Hepatocyte (in vitro differentiated cells): ENCODE measurements at places on chromosomes 4 and X. TPM values are rescaled to one million over a fixed set of nuclear protein-coding genes. Genes with fewer than 3 reads are reported as not detected.
A peak's percentile ranks its signal among the peaks of the same experiment; 100 is the strongest.

PPP1R2C gene
- not detected in 2 replicates for polyA plus RNA-seq

- no peaks in the 10 kb centered on the region for H3K27me3 ChIP-seq
- H3K36me3 ChIP-seq, result no peaks in the 10 kb centered on the region
- H3K4me3 ChIP-seq, result no peak overlapping the region
- H3K4me1 ChIP-seq, result peaks cover 5% of the 10 kb centered on the region
- peak overlapping the region; percentile 80 for H3K27ac ChIP-seq
- peak; percentile 23 for DNase-seq
Measured at GRCh38 chrX:44227991-44228390, 115.5 kb downstream of the EFHC2 start.

DNA sequence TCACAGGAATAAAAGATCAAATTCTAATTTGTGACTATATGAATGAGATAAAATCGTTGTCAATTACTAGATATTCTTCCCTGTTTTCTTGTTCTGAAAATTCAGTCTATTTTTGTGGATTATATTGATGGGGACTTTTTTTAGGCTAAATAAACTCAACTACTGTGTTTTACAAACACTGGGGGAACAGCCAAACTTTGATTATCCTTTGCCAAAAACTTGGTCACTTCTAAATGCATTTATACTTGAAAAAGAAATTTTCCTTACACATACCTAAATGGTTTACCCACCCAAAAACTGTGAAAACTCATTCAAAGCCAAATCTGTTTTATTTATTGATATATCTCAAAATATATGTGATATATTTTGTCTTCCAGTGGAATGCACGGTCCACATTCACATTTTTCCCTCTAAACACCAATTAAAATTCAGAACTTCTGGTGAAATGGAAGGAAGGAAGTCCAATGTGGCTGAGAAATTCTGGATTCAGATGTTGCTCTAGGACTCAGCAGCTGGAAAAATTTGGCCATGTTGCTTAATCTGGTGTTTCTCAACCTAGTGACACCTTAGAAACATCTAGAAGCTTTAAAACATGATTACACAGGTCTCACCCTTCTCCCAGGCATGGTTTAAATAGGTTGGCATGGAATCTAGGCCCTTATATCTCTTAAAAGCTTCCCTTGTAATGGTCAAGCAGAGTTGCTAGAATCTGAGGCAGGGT, 28.6 kb upstream of the ARHGAP24 start:
- peaks cover 8% of the 10 kb centered on the region for H3K4me1 ChIP-seq
- no peaks in the 10 kb centered on the region for H3K36me3 ChIP-seq
- H3K27ac ChIP-seq, result no peak overlapping the region
- no peak overlapping the region for H3K4me3 ChIP-seq
- no peaks in the 10 kb centered on the region for H3K27me3 ChIP-seq
- DNase-seq, result no peak

TACR3 gene
- polyA plus RNA-seq, result not detected in 2 replicates

DNA sequence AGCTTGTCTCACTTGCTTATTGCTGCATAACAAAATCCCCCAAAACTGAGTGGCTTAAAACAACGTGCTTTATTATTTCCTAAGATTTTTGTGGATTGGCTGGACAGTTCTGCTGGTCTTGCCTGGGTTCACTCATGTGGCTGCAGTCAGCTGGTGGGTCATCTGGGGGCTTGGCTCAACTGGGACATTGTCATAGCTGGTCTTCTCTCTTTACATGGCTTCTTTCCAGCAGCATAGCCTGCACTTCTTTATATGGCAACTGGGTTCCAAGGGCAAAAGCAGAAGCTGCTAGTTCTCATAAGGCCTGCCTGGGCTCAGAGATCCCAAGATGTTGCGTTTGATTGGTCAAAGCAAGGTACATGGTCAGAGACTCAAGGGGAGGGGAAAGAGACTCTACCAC, 33.7 kb upstream of the STAG2 start:
- H3K27me3 ChIP-seq, result no peaks in the 10 kb centered on the region
- no peaks in the 10 kb centered on the region for H3K4me1 ChIP-seq
- no peak for DNase-seq
- H3K36me3 ChIP-seq, result no peaks in the 10 kb centered on the region

GRCh38 chrX:149036086-149036485, 469.0 kb downstream of the IDS start:
- DNase-seq, result no peak
- no peaks in the 10 kb centered on the region for H3K36me3 ChIP-seq
- no peak overlapping the region for H3K4me3 ChIP-seq
- no peaks in the 10 kb centered on the region for H3K27me3 ChIP-seq
- H3K27ac ChIP-seq, result no peak overlapping the region

DNA sequence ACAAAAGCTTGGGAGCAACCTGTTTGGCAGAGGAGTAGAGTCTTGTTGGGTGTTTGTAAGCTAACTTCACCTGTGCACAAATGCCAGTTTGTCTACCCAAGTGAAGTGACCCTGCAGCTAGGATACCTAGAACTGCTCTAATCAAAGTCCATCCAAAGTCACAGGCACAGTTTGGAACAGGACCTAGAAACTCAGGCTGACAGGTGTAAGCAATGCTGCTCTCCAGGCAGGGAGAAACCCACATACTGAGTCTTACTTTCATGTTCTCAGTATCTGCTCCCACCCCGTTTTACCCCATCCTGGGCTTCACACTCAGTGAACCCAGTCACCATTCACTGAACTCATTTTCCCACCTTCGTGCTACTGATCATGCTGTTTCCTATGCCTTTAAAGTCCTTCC, 40.3 kb downstream of the MAML3 start:
- no peak overlapping the region for H3K27ac ChIP-seq
- no peak for DNase-seq
- peaks cover 18% of the 10 kb centered on the region for H3K4me1 ChIP-seq
- no peaks in the 10 kb centered on the region for H3K36me3 ChIP-seq
- H3K4me3 ChIP-seq, result no peak overlapping the region

DNA sequence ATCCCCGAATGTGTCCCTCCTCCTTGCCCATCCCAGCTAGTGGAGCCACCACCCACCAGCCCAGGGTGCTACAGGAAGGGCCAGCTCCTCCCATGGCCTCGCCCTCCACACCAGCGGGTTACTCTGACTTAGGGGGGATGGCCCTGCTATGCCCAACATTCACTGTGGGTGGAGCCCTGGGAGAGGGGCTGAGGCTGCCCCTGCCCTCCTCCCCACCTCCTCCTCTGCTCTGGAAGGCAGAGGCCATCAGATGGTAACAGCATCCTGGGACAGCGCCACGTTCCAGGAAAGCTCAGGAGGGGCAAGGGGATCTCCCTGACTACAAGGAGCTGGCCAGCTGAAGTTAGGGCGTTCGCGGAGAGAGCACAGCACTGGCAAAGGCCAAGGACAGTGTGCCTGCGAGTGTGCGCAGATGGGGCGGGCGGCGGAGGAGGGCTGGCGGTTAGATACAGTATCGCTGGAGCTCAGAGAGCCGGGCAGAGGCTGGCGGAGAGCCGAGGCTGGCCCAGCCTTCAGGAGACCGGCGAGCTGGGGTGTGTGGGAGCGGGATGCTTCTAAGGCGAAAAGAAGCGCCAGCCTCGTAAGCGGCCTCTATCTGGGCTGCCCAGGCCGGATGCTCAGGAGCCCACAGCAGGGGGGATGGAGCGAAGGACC, 1.5 kb downstream of the JAKMIP1 start:
- H3K36me3 ChIP-seq, result no peaks in the 10 kb centered on the region
- H3K27ac ChIP-seq, result no peak overlapping the region
- H3K27me3 ChIP-seq, result peaks cover 64% of the 10 kb centered on the region
- H3K4me3 ChIP-seq, result no peak overlapping the region

DNA sequence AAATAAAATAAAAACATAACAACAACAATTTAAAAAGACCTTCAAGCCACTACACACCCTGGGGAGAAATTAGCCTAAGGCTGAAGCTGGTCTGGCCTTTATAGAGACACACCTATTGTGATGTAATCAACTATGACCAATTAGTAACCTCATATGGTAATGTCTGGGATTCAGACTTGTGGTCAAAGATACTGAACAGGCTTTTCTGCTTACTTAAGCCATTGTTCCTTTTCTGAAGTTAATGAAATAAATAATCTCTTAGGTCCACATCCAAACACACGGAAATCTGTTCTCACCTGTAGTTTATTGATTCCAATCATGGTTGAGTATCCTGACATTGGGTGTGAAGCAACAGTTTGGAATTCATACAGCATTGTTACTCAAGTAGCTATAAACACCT, 152.5 kb downstream of the PLS3 start:
- H3K27me3 ChIP-seq, result no peaks in the 10 kb centered on the region
- no peak for DNase-seq
- H3K27ac ChIP-seq, result no peak overlapping the region
- H3K4me1 ChIP-seq, result no peaks in the 10 kb centered on the region

IL2RG gene
- 11.2 and 13.5 TPM in 2 replicates for polyA plus RNA-seq

MAGEA3 gene
- not detected in 2 replicates for polyA plus RNA-seq

DNA sequence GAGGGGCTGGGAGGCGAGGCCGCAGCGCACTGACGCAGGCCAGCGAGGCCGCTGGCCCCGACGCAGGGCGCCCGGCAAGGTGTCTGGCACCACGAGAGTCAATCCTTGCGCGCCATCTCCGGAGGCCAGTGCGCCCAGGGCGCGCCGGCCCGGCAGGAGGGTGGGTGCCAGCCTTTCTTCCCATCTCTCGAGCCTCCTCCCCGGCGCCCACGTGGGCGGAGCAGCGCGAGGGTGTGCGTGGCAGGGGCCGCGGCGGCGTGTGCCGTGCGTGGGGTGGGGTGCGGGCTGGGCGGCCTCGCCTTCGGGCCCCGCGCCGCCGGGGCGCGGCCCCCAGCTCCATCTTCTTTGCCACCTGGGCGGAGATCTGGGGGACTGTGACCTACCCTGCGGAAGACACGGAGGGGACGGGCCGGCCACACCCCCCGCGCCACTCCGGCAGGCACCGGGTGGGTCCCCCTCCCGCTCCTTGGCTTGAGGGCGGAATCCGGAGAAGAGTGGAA, 877 bp downstream of the JAKMIP1 start:
- no peak overlapping the region for H3K27ac ChIP-seq
- H3K4me3 ChIP-seq, result no peak overlapping the region
- DNase-seq, result peak; percentile 18
- no peaks in the 10 kb centered on the region for H3K36me3 ChIP-seq

DNA sequence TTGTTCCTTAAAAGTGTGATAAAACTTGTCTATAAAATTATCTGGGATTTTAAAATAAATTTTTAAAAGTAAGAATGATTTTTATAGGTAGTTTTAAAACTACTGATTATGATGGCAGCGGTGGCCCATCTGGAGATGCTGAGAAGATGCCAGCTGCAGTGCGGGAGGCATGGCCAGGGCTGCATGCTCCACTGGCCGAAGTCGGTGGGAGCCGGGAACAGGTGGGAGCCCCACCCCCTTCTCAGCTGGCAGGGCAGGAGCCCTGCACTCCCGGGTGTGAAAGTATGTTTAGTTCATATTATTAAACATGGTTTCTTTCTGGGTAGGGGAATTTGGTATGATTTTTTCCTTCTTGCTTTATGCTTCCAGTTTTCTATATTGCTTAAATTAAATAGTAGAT, 63.8 kb downstream of the CORIN start:
- H3K27ac ChIP-seq, result no peak overlapping the region
- DNase-seq, result no peak
- no peaks in the 10 kb centered on the region for H3K27me3 ChIP-seq
- H3K36me3 ChIP-seq, result no peaks in the 10 kb centered on the region

- no peak overlapping the region for H3K4me3 ChIP-seq
- H3K27me3 ChIP-seq, result no peaks in the 10 kb centered on the region
- peak overlapping the region; percentile 74 for H3K27ac ChIP-seq
- no peaks in the 10 kb centered on the region for H3K36me3 ChIP-seq
- peak; percentile 72 for DNase-seq
Measured at GRCh38 chr4:37601531-37601930, 84.6 kb downstream of the RELL1 start.

DNA sequence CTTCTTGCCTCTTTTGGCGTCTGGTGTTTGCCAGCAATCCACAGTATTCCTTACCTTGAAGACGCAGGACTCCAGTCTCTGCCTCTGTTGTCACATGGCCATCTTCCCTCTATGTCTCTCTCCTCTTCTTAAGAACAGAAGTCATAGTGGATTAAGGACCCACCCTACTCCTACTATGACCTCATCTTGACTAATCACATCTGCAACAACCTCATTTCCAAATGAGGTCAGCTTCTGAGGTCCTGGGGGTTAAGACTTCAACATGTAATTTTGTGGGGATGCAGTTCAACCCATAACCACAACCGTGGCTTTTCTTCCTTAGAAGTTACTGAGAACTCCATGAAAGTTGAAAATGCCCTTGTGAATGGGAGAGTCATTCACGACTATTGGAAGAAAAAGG, 23.3 kb downstream of the TLR8 start:
- H3K36me3 ChIP-seq, result no peaks in the 10 kb centered on the region
- no peak overlapping the region for H3K4me3 ChIP-seq

IL1RAPL1 gene
- 0.66 and 0.89 TPM in 2 replicates for polyA plus RNA-seq

GRCh38 chrX:115260330-115260729, 26.4 kb upstream of the LRCH2 start:
- H3K27ac ChIP-seq, result peak overlapping the region; percentile 74
- peak; percentile 10 for DNase-seq
- peaks cover 24% of the 10 kb centered on the region for H3K4me1 ChIP-seq
- H3K27me3 ChIP-seq, result no peaks in the 10 kb centered on the region
- no peak overlapping the region for H3K4me3 ChIP-seq

GRCh38 chrX:17525762-17526555, 151.0 kb downstream of the NHS start:
- no peaks in the 10 kb centered on the region for H3K36me3 ChIP-seq
- DNase-seq, result no peak
- no peaks in the 10 kb centered on the region for H3K27me3 ChIP-seq

DNA sequence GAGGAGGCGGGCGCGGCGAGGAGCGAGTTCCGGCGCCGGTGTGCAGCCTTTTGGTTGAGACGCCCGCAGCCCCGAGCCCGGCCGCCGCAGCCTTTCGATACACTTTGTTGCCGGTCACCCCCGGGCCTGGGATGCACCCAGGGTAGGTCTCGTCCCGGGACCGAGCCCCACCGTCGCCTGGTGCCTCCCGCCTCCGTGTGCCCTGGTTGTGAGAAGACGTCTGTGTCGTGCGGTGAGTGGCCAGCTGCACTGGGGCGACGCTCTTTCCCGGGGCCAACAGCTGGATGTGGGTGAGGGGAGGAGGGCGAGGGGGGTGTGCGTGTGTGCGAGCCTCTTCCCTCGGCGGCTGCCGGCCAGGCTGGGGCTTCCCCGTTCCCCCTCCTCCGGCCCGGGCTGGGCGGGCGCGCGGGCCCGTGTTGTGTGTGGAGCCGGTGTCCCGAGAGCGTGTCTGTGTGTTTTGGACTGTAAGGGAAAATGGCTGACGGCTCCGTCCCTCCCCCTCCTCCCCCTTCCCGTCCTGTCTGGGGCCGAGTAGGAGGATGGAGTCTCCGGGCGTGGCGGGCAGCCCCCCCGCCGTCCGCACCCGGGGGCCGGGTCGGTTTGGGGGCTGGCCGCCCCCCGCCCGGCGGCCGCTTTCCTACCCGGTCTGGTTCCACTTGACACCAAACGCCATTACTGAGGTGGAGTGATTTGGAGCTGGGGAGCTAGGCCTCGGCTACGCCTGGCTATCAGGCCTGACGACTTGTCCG, 807 bp downstream of the USP9X start:
- H3K4me3 ChIP-seq, result peak overlapping the region; percentile 72
- DNase-seq, result peak; percentile 68
- peak overlapping the region; percentile 100 for H3K27ac ChIP-seq
- no peaks in the 10 kb centered on the region for H3K36me3 ChIP-seq
- H3K4me1 ChIP-seq, result peaks cover 7% of the 10 kb centered on the region
- no peaks in the 10 kb centered on the region for H3K27me3 ChIP-seq
